ENCODE measurements at places on chromosomes 6 and 20.
A peak's percentile ranks its signal among the peaks of the same experiment; 100 is the strongest.

GRCh38 chr6:39926668-39927067, 7.6 kb downstream of the MOCS1 start:
- no peak for DNase-seq

GRCh38 chr6:24691550-24691949, 24.7 kb downstream of the ACOT13 start:
- no peak for DNase-seq

DNA sequence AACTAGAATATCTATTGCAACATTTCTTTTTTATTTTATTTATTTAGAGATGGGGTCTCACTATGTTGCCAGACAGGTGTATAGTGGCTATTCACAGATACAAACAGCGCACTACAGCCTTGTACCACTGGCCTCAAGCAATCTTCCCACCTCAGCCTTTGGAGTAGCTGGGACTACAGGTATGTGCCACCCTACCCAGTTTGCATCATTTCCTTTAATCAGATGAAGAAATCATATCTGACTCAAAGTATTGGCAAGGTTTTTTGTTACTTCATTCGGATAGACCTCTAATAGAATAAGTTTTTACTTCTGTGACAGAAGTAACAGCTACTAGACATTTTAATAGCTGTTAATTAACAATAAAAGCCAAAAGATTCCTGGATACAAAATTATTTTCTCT, 153.9 kb downstream of the CDK19 start:
- DNase-seq: no peak

DNA sequence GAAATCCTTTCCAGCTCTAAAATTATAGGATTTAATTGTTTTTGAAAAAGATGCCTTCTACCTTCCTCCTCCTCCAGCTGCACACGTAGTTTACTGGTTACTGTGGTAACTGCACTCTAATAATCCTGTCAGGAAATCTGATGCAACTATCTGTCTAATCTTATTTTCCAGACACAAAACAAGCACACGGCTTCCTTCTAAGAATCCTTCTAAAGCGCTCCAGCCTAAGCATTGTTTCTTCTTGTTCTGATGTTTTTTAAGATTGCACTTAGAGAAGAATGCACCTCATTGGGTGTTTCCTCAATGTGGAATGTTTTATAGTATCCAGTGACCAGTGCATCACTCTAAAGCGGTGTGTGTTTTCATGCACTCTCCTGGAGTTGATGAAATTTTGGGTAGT, 63.6 kb downstream of the CARMIL1 start:
- DNase-seq: no peak

GRCh38 chr20:39356908-39357307, 394.8 kb downstream of the DHX35 start:
- no peak for DNase-seq

DNA sequence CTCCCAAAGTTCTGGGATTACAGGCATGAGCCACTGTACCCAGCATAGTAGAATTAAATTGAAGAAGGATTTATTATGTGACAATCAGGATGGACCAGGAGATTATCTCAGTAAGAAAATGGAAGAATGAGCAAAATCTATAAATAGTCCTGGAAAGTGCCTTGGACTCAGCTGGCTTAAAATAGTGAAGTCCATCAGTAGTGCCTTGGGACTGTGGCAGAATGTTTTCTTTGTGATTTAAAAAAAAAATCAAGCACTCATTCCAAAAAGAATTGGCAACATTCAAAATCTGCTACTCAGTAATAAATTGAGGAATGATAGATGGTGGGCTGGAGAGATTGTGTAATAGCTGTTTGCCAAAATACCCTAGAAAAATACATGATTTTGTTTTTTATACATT, 37.0 kb upstream of the MAS1 start:
- DNase-seq: no peak

- no peak for DNase-seq
Measured at GRCh38 chr6:72133324-72133723, 247.0 kb downstream of the RIMS1 start.

DNA sequence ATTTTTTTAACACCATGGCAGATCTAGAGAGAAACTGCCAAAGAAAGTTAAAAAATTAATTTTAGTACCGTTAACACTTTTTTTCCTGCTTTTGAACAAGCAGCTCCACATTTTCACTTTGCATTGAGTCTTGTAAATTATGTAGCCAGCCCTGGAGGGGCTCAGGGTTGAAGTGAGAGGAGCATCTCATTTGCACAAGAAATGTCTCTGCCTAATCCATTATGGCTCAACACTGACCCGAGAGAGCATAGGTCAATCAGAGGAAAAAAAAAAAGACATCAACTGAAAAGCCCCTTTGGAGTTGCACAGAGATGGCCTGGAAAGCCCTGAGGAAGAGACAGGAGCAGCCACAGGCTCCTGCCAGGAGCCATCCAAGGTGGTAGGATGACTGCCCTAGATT, 4.3 kb upstream of the SLPI start:
- DNase-seq: no peak

- no peak for DNase-seq
Measured at GRCh38 chr6:71107911-71108420, 151.1 kb upstream of the B3GAT2 start.

DNA sequence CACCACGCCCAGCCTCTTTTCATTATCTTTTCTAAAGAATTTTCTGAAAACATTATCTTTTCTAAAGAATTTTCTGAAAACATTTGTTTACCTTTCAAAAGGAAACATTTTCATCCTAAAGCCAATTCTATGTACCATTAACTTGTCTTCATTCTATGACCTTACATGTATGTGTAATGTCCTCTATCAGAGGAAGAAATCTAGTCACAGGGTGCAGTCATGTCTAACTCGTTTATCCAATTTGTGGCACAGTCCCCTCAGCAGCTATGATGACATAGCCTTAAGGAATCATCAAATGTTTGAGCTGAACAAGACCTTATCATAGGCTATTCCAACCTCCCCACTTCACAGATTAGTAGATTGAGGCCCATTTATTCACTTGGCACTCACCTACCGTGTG, 21.5 kb upstream of the SPTLC3 start:
- no peak for DNase-seq

DNA sequence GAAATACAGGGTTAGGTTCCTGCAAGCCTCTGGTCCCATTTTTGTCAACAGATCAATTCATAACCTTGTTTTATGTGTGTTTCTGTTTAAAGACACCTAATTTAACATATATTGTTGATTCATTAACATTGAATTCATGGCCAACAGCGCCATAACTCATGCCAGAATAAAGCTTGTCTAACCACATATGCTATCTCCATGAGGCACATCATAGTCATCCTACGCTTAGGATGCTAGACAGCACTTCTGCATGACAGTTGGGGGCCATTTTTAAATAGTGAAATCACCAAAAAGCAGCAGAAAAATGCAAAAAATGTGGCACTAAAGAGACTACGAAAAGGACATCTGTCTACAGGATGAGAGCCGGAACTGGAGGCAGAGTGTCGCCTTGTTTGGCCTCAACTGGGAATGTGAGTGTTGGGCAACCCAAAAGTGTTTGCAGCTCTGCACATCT, 37.9 kb downstream of the TRAM2 start:
- no peak for DNase-seq

DNA sequence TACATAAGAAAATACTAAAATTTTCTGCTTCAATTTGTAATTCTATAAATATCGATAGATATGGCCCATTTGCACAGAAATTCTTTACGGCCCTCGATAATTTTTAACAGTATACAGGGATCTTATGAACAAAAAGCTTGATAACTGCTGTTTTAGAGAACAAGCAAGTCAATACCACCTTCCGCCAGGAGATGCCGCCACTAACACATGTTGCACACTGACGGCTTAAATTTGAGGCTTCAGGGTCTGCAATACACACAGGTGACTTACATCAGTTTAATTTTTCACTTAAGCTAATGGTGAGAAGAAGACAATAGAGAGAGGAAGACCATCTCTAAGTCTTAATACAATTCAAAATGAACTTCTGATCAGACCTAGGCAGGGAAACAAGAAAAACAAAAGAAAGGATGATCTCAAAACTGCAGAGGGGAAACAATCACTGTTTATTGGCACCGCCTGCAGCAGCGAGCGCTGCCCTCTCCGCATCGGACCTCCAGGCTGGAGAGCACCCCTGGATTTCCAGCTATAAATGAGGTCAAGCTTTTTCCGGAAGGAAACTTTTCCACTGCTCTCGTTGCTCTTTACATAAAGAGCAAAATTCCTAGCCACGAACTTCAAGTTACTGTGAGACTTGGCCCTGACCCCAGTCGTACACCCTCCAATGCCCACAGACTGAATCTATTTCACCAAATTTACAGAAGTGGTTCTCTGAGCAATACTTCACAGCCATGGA, 53.9 kb downstream of the OTOR start:
- peak; percentile 23 for DNase-seq

DNA sequence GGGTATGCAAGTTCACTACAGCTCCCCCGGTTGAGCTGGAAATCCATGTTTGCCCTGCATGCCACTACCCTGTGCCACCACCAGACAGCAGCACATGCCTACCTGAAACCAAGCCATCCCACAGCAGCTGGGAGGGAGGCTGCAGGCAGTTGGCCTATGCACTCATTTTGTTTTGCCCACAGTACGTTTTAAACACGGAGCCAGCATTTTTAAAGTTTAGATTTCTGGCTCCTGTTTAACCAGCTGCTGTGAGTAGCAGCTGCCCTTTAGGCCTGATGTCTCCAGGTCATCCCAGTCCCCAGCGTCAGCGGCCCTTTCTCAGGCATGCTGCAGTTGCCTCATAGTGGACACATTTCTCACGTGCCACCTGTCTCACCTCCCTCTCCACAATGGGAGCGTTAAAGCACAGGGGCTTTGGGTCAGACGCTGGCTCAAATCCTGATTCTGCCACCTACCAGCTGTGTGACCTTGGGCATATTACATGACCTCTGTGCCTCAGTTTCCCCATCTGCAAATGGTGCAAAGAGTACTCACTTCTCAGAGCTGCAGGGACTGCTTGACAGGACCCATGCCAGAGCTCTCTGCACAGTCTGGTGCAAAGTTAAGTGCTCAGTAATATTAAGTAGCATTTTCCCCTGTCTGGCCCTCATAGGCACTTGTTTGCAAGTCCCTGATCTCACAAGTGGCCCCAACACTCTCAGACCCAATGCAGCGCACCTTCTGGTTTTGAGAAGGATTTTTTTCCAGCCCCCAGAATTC, 8.2 kb upstream of the UBE2V1 start:
- peak; percentile 60 for DNase-seq

GRCh38 chr20:61718361-61719005, 347.2 kb downstream of the TAF4 start:
- no peak for DNase-seq

GRCh38 chr6:18115356-18115755, 7.1 kb downstream of the NHLRC1 start:
- DNase-seq: peak; percentile 1

- DNase-seq: no peak
Measured at GRCh38 chr6:164195278-164195941, 780.9 kb downstream of the QKI start.

- peak; percentile 61 for DNase-seq
Measured at GRCh38 chr20:50588034-50588736, 78.0 kb downstream of the PTPN1 start.

DNA sequence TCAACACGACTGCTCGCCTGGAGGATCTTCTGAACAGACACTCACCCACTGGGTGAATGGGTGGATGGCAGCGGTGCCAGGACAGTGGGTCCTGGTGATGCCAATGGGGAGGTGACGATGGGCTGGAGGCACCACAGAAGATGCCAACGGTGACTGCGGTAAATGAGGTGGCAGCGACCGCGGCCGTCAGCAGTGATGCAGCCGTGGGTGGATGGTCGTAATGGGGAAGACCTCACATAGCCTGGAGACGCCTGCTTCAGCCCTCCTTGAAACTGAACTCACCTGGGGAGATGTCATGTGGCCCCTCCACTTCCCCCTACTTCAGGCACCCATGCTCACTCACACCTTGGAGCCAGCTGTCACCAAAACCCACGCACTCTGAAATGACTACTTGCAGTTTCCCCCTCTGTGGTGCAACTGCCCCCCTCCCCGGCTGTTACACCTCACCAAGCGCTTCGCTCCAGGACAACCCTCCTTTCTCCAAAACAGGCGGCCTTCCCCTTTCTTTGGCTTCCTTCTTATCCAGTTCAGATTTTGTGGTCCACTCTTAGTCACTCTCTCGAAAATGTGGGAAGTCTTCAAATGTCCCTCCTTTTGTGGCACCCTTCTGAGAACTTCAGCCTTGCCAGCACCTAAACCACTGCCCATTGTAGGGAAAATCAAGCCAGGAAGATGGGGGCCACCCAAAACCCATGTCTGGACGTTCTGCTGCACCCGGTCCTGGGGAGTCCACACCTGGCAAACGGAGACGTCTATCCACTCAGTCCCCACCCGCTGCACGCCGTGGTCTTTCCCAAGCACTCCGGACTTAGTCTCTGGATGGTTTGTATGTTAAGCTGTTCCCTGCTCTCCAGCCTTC, 10.4 kb upstream of the ABHD16B start:
- DNase-seq: no peak

DNA sequence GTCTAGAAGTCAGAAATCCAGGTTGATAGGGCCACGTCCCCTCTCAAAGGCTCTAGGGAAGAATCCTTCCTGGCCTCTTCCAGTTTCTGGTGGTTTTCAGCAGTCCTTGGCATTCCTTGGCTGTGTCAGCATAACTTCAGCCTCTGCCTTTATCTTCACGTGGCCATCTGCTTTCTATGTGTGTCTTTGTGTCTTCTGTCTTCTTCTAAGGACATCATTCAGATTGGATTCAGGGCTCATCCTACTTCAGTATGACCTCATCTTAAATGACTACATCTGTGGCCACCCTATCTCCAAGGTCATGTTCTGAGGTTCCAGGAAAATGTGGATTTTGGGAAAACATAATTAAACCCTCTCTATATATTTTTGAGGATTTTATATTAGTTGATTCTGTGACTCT, 23.0 kb downstream of the C6orf89 start:
- DNase-seq: no peak

DNA sequence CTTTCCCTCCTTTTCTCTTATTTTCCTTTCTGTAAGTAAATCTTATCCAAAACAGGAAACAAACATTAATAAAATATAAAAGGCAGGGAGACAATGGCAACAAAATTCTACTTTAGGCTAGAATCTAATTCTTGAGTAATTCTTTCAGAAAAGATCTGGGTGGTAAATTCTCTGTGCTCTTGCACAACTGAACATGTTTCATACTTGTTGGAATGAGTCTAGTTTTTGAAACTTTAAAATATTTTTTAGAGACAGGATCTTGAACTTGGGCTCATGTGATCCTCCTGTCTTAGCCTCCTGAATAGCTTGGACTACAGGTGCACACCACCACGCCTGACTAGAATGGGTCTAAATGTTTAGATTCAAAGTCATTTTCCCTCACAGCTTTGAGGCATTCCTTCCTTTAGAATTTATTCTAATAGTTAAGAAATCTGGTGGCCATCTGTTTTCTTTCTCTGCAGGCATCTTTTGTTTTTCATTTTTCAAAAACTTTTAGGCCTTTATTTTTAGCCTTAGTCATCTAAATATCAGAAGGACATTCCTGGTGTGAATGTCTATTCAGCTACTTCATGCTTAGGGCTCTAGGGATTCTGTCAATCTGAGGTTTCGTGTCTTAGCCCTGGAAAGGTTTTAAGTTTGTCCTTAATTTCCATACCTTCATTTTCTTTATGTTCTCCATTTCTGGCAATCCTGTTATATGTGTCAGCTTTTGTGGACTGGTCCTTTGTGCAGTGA, 76.5 kb downstream of the CDKAL1 start:
- DNase-seq: no peak

Data from central memory CD4-positive, alpha-beta T cell (primary cell).